ENCODE measurements at places on chromosomes 16 and 17. TPM values are rescaled to one million over a fixed set of nuclear protein-coding genes. Genes with fewer than 3 reads are reported as not detected.

The SLFN11 gene
- total RNA-seq: 4.7 TPM

The HSPB9 gene
- not detected for total RNA-seq

DNA sequence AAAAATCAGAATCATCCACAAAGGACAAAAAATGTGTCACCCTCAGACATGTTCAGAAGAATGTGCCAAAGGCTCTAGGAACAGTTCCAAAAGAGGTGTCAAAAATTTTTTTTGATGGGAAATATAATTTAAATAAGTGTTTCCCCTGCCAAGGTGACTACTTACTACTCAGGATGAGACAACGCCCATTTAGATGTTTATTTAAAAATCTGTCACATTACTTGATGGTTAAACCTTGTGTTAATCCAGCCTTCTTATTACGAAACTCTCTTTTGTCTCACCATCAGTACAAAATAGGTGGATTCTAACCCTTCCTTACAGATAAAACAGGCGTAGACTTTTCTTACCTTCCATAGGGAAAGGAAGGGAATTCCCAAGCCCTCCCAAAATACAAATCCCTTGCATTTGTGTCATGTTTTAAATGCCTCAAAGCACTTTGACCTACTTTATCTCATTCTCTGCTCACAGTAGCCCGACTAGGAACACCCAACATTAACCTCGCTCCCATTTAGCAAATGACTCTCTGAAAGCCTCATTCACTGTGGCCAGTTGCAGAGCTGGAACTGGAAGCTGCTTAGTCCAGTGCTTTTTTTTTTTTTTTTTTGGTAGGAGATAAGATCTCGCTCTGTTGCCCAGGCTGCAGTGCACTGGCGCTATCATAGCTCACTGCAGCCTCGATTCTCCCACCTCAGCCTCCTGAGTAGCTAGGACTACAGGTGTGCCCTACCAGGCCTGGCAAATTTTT is 5.8 kb upstream of the GNA13 start:
- no peak for DNase-seq

- peak; percentile 6 for DNase-seq
Observed at GRCh38 chr17:38508570-38508950, 80.3 kb downstream of the ARHGAP23 start.

DNA sequence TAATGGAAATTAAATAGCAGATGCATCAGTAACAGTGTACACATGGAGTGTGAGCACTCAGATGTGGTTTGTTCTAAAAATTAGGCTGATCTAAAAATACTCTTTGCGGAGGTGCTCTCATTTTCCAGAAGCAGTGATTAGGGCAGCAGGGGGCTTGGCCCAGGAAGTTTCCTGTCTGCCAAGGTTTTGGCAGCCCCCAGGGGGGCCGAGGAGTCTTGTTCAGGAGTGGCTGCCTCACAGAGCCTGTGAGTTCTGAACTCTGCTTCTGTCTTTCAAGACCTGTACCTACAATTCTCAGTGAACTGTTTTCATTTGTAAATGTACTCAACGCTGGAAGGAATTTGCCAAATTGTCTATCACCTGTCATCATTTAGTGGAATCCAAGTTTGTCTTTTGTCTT is 388.4 kb upstream of the CDH11 start:
- DNase-seq: no peak
